ENCODE measurements at places on chromosomes 16 and 17.

DNA sequence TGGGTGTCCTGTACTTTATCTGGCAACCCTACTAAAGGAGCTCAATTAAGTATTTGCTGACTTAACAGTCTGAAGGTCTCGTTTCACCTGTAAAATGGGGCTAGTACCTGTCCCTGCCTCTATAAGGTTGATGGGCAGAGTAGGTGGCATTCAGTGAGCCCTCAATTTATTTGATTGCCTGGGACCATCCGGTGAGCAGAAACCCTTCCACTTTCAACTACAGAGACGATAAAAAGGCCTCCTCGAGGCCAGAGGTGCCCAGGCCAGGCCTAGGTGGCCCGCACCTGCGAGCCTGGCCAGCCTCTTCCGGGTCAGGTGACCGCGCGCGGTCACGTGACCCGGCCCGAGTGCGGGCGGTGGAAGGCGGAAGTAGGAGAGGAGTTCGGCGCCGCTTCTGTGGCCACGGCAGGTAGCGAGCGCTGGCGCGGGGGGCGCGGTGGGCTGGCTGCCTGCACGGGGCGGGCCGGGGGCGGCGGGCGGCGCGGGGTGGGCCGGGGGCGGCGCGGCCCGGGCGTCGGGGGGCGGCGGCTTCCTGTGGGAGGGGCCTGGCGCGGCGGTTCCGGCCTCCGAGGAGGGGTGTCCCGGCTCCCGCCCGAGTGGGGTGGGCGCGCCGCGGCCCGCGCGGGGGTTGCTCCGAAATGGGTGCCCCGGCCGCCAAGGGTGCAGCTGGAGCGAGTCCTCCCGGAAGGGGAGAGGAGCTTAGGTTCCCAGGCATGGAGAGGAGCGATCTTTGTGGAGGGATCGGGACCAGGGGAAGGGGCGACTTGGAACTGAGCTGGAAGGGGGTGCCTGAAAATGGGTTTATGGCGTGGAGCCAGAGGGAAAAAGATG is at the start of gene WWP2:
WWP2 (plus strand) TSS at position 350 of the 831 bp plus-strand sequence. CDS start 24,679 bp downstream, outside the sequence.
- DNase-seq = peak; percentile 86

- DNase-seq = no peak
These were observed 115.6 kb upstream of the CDH5 start for GRCh38 chr16:66250686-66251431.

GRCh38 chr17:42342242-42343008 is 45.8 kb downstream of the STAT3 start:
- DNase-seq = no peak

DNA sequence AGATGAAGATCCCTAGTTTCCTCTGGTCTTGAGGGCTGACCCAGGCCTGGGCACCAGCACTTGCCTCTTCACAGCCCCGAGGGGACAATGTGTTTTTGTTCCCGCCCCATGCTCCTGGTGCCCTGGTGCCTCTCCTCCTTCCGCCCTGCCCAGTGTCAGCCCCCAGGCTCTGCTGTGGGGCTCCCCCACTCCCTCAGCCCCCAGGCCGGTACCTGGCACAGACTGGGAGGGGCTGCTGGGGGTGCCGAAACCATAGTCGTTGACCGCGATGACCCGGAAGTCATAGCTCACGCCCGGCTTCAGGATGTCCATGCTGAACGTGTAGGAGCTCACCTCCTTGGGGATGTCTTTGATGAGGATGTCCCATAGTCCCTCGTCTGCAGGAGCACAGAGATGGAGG is 40.5 kb upstream of the CDC42EP4 start:
- DNase-seq = no peak

GRCh38 chr16:85422196-85422631 is 190.9 kb upstream of the GSE1 start:
- DNase-seq = no peak

DNA sequence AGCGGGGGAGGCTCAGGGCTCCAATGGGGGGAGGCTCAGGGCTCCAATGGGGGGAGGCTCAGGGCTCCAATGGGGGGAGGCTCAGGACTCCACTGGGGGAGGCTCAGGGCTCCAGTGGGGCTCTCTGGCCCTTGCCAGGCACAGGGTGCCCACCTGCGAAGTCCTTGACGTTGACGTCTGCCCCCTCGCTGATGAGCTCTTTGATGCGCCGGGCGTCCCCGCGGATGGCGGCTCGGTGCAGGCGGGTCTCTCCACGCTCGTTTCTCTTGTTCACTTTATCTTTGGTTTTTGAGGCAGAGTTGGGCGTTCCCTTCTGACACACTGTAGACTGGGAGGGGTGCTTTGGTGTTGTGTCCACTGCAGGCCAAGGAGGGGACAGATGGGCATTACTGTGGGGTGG is 73.0 kb downstream of the ZNF778 start:
- no peak for DNase-seq

DNA sequence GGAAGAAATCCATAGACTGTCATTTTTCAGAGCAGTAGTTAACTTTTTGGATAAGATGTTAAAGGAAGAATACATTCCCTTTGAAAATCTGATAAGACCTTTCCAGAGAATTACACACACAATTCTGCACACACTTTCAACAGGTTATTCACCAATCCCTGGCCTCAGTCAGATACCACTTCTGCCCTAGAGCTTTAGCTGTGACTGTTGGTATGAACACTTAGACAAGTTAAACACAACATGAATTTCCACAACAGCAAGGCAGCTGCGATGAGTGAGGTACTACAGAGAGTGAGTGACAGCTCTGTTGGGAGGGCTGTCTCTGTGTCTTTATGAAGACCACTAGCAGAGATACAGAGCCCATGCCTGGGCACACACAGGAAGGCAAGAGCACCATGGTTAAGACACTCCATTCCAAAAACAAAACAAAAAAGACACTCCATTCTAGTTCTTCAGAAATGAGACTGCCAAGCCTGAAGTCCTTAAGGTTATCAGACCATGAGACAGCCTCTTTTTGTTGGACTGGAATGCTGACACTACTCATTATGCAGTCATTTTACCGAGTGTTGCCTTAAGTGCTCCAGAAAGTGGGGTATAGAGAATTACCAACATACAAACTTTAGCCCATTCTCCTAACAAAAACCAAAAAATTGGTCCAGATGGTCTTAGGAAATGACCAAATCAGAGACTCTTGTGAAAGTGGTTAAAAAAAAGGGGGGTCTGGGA is 42.4 kb downstream of the TOM1L2 start:
- no peak for DNase-seq

DNA sequence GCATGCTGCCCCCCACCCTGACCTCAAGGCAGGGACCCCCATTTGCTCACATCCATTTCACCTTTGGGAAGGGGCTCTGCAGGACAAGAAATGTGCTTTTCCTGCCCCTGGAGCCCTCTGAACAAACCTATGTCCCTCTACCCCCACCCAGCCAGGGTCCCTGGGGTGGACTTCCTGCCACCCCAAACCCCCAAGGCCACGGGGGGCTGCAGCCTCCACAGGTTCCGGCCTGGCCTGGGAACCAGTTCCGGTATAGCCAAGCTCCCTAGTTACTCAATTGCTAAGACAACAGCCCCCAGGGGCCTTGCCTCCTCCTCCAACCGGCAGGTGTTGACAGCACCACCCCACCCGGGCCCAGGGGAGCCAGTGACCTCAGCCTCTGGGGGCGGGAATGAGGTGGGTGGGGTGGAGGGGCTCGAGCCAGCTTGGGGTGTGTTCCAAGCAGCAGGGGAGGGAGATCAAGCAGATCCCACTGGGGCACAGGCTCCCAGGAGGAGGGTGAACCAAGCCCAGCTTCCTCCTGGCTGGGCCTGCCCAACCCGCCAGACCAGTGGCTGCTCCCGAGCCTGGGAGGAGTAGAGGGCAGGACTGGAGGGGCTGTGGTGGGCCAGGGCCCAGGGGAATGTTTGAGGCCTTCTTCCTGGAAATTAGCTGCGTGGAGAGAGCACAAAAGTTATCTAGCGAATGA is 6.6 kb downstream of the PNMT start:
- peak; percentile 69 for DNase-seq

DNA sequence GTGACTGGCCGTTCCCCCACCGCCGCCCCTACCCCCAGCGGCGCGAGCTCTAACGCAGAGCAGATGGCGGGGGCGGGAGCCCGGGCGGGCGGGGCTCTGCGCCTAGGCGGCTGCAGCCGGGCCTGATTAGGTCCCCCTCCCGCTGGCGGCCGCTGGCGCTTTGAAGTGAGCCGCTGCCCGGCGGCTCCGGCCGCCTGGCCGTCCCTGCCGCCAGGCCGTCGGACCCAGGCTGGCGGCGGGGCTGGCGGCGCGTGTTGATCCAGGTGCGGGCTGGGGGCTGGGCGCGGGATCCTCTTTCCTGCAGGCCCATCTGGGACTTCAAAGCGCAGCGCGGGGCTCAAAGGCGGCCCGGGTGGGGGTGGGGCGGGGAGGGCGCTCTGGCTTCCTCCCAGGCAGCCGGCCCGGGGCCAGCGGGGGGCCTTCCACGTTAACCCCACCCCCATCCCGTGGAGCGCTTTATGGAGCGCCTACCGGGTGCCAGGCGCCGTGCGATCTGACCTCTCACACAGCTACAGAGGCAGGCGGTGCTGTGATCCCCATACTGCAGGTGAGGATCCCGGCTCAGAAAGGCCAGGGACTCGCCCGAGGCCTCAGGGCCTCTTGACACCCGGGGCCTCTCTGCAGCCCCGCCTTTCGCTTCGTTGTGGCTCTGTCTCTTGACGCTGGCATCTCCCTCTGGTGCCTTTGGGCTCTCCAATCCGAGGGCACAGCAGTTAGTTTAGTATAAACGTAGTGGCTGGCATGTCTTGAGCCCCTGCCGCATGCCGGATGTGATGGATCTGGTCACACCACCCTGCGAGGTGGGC is 80.0 kb upstream of the NKD1 start:
- DNase-seq = peak; percentile 52

DNA sequence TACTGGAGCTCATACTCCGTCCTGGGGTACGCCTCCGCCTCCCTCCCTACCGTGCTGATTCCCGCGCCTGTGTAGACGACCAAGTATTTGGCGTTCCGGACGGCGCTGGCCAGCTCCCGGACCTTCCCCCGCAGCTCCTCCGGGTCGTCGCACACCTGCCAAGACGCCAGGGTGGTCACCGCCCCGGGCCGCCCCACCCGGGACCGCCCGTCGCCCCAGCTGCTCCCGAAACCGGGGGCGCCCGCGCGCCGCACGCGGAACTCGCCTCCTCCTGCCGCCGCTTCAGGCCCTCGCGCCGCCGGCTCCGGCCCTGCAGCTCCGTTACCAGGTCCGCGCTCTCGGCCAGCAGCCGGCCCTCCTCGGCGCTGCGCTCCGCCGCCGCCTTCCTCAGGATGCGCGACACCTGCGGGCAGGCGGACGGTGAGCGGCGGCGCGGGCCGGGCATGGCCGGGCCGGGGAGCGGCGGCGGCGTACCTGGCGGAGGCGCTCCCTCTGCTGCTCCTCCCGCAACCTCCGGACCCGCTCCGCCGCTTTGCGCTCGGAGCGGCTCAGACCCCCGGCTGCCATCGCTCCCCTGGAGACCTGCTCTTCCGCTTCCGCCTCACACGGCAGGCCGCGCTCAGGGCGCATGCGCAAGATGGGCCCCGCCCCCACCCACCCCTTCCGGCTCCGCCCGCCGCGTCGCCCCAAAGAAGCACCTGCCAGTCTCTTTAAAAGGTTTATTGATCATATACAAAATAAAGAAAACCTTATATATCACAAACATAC is at the start of gene SIRT7:
SIRT7 (minus strand) TSS at position 612 of the 768 bp plus-strand sequence; CDS start at position 567, 45 bp downstream.
- peak; percentile 80 for DNase-seq

DNA sequence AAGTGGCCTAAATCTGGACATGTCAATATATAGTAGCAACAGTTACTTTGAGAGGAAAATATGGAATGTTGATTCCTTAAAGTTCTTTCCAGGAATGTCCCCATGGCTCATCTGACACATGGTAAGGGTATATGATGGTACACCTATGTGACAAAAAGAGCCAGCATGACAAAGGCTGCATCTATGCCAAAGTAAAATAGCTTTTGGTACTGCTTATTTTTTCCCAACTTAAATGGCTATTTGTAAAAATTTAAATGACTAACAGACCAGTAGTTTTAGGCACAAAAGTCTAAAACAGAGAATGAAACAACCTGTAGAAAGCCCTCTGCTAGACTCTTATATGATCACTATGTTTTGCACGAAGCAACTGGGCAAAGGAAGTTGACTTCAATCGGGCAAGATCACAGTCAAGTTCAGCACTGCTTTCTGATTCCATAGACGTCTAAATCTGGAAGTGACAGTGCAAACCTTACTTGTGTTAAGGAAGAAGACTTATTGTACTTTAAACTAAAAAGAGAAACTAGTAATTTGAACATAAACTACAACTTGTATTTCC is 135.1 kb downstream of the SKAP1 start:
- no peak for DNase-seq

Measured in body of pancreas (tissue), 4 donors.